Ureter (tissue), 1 donor: ENCODE measurements at places on chromosomes 12 and 14. TPM values are rescaled to one million over a fixed set of nuclear protein-coding genes. Genes with fewer than 3 reads are reported as not detected.

Gene LMNTD1
- total RNA-seq, result not detected

Gene DPF3
- 2.0 TPM for total RNA-seq

Gene FGD4
- total RNA-seq, result 26.3 TPM

Gene CMA1
- 2.2 TPM for total RNA-seq

Gene HRK
- 0.16 TPM for total RNA-seq

Gene HOXC4
- 3.5 TPM for total RNA-seq

Gene PIWIL1
- total RNA-seq, result not detected

- peak; percentile 62 for DNase-seq
Measured at GRCh38 chr14:101520621-101521472, 40.4 kb upstream of the DIO3 start.

- DNase-seq, result no peak
Measured at GRCh38 chr12:58959639-58960300, 39.5 kb upstream of the LRIG3 start.

DNA sequence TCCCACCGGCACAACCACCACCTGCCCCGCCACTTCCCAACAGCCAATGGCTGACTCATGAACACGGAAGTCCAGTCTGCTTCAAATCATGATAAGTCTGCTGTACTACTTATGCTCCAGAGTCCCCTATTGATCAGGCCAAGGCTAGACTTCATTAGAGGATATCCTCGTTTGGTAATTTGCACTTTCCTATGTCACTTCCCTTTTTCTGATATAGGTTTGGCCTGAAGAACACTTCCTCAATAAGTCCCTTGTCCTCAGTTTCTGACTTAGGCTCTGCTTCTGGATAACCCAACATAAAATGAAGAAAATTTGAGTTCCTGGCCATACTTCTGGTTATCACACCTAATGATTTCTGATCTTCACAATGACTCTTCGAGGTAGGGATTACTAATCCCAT lies 45.3 kb downstream of the IFNG-AS1 start:
- no peak for DNase-seq

- no peak for DNase-seq
Measured at GRCh38 chr12:54404061-54405004, 14.7 kb downstream of the ITGA5 start.

GRCh38 chr12:66140731-66141130 lies 10.2 kb upstream of the LLPH start:
- no peak for DNase-seq

GRCh38 chr14:50775357-50775756 lies 55.6 kb downstream of the NIN start:
- DNase-seq, result no peak

GRCh38 chr12:112007945-112008344 lies 5.0 kb downstream of the TMEM116 start:
- DNase-seq, result no peak

DNA sequence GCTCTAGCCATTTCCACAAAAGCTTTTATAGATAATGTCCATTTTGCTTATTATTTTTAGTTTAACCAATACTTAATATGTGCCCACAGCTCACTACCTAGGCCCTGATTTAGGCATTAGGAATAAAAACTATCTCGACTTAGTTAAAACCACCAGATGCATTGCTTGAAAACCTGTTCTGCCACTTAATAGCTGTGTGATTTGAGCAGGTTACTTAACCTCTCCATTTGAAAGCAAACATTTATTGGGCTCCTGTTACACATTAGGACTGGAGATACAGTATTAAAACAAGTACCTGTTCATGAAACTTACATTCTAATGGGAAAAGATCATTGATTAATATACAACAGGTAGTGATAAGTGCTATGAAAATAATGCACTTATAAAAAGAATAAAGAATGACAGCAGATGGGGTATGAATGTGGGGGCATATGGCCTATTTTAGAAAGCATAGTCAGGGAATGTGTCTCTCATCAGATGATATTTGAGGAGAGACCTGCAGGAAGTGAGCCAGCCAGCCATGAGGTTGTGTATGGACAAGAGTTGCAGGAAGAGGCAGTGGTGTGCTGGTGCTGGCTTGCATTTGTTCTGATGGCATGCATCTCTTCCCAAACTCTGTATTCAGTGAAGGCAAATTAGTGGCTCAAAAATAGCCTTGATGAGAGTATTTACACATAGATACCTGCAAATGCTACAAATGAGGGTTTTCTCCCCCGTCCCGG lies 34.3 kb downstream of the NOPCHAP1 start:
- DNase-seq, result peak; percentile 40

DNA sequence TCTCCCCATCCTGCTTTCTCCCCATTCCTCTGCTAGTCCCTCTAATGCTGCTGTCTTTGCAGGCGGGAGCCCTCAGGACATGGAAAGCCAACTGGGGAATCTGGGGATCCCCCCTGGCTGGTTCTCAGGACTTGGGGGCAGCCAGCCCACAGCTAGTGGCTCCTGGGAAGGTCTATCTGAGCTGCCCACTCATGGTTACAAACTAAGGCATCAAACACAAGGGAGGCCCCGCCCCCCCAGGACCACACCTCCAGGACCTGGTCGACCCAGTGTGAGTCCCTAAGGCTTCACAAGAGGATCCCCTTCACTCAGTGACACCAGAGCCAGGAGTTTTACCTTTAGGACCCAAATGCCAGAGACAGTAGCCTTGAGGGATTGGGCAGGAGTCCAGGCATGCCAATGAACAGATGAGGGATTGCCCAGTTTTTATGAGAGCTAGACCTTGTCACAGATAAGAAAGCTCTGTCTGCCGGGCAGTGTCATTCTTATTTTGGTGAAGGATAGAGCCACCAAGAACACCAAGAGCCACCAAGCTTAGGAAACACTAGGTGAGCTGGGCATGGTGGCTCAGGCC lies 8.0 kb upstream of the CPNE6 start:
- no peak for DNase-seq

DNA sequence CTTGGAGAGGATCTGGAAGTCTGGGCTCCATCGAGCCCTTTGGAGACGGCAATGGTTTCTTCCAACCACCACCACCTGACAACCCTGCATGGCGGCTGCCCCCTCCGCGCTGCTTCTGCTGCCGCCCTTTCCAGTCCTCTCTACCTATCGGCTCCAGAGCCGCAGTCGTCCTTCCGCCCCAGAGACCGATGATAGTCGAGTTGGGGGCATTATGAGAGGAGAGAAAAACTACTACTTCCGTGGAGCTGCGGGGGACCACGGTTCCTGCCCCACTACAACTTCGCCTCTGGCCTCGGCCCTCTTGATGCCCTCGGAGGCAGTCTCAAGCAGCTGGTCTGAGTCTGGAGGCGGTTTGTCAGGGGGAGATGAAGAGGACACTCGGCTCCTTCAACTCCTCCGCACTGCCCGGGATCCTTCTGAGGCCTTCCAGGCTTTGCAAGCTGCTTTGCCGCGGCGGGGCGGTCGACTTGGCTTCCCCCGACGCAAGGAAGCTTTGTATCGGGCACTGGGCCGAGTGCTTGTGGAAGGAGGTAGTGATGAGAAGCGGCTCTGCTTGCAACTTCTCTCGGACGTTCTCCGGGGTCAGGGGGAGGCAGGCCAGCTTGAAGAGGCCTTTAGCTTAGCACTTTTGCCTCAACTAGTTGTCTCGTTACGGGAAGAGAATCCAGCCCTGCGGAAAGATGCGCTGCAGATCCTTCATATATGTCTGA lies 499 bp downstream of the TOGARAM1 start:
- peak; percentile 56 for DNase-seq

DNA sequence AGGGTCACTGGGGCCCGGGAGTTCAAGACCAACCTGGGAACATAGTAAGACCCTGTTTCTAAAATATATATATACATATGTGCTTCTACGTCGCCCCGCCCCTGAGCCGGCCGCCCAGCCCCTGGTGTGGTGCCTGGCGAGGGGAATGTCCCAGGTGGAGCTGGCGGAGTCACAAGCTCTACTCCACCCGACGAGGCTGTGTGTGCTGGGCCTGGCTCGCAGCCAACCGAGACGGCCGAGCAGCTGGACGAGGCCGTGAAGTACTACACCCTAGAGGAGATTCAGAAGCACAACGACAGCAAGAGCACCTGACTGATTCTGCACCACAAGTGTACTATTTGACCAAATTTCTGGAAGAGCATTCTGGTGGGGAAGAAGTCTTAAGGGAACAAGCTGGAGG lies 22.1 kb upstream of the ITPK1 start:
- peak; percentile 70 for DNase-seq

DNA sequence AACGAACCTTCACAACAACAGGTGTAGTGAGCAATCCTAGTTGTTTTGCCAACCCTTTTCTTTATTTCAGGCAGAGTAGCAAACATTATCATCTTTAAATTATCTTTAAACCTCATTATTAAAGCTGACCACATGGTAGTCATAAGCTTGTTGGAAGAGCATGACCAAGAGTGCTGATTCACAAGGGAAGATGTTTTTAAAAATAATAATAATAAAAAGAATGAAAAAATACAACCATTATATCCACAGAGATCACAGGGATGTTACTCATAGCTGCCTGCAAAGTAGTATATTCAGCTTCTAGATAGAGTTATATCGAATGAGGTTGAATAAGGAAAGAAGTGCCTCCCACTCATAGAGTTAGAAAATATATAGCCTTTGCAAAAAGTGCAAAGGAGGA lies 101.0 kb upstream of the FLRT2 start:
- DNase-seq, result no peak

DNA sequence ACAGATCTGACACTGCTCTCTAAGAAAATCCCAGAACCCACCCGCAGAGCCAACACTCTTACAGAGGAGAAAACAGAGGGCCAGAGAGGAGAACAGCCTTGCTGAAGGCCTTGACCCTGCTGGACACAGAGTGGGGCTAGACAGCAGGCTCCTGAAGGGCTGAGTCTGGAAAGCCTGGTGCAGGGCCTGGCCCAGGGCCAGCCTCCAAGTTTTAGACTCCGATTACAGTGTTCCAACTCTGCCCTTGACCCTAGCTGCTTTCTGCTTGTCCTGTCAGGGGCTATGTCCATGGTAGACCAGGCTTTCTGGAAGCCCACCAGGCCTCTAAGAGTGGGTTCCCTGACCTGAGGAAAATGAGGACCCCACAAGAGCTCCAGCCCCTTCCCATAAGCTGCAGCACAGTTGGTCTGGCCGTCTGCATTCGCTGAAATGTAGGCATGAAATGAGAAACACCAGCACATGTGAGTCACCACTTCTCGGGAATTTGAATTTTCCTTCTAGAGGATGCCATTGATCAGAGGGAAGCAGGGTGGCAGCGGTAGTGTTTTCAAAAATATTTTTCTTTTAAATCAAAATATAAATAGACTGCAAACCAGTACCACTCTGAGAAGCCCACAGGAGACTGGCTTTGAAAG lies 154.4 kb downstream of the CALM1 start:
- no peak for DNase-seq

DNA sequence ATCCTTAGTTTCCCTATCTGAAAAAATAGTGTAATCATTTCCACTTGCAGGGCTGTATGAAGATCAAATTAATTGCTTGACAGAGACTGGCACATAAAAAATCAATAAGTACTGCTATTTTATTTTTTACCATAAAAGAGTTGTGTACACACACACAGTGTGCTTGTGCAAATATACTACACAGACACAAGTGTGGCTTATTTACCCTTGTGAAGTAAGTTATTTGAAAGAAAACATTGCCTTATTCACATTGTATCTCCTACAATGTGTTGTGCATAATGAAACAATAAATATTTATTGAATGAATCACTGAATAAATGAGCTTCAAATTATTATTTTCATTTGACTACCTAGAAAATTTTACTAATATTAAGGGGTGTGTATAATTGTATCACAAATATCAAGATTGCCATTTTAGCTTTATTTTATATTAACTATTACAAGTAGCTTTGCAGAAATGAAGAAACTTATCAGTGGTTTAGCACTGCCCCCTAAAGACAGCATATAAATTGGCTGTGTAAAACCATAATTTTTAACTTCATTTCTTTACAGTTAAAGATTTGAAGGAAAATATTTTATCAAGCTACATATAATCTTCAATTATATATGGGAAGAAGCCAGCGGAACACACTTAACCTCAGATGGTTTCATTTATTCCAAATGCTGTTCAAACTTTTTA lies 11.3 kb downstream of the GARIN6 start:
- no peak for DNase-seq

DNA sequence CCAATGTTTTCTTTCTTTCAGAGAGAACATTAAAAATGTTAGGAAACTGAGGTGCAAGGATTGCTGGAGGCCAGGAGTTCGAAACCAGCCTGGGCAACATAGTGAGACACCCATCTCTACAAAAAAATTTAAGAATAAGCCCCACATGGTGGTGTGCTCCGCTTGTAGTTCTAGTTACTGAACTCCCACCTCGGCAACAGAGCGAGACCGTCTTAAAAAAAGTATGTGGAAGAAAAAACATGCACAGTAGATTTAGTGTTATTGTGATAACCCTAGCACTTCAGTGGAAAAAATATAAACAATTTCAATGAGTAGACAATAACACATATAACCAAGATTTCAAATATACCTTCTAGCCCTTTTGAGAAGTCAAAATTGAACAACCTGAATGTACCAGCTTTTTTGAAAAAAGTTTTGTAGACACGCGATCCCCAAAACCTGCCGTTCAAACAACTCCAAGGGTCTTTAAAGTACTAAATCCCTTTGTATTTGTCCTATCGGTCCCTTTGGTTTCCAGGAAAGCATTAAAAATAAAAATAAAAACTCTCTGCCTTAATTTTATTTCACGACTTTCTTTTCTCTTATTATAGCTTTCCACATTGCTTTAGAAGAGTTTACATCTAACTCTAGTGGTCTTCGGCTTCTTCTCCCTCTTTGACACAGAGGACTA lies 1.0 kb upstream of the ANO6 start:
- no peak for DNase-seq

GRCh38 chr12:2239381-2239871 lies 186.6 kb downstream of the CACNA1C start:
- DNase-seq, result no peak

DNA sequence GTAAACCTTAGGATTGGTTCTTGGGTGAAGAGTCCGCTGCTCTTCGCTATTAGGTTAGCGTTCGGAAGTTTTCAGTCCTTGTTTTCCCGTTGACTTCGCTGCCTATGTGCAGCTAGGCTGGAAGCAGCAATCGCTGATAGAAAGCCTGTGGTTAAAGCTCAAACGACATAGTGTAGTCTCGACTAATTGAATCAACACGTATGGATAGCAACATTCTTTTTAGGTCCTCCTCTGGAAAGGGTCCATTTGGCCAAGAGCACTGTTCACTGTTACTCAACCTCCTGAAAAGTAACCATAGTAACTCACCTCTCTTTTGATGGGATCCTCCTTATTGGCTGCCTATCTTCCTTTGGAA lies 355.5 kb downstream of the SNAPC1 start:
- no peak for DNase-seq

DNA sequence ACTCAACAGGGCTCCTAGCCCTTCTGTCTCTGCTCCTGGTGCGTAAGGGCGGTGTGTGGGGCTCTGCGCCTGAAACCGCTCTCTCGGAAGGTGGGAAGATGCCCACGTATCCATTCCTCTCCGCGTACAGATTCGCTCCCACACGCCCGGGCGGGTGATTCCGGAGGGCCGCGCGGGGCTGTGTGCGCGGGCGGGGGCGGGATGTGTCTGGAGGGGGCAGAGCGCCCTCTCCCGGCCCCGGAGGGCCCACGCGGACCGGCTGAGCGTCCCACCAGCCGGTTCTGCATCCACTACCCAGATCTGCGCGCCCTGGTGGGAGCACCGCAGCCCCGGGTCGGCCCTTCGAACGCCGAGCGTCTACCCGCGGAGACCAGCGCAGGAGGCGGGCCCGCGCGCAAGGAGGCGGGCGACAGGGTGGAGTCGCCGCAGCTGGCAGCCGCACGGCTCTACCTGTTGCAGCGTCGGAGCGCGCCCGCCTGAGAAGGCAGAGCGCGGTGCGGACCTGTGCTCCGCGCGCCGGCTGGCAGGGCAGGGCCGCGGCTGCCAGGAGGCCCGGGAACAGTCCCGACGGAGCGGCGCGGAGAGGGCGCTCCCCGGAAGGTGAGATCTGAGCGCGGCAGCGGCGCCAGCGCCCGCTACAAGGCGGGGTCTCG lies 1.4 kb upstream of the KCNK13 start:
- no peak for DNase-seq

- DNase-seq, result no peak
Measured at GRCh38 chr12:66852091-66852490, 173.2 kb upstream of the GRIP1 start.
